ENCODE measurements at places on chromosomes 11 and 22. TPM values are rescaled to one million over a fixed set of nuclear protein-coding genes. Genes with fewer than 3 reads are reported as not detected.

DNA sequence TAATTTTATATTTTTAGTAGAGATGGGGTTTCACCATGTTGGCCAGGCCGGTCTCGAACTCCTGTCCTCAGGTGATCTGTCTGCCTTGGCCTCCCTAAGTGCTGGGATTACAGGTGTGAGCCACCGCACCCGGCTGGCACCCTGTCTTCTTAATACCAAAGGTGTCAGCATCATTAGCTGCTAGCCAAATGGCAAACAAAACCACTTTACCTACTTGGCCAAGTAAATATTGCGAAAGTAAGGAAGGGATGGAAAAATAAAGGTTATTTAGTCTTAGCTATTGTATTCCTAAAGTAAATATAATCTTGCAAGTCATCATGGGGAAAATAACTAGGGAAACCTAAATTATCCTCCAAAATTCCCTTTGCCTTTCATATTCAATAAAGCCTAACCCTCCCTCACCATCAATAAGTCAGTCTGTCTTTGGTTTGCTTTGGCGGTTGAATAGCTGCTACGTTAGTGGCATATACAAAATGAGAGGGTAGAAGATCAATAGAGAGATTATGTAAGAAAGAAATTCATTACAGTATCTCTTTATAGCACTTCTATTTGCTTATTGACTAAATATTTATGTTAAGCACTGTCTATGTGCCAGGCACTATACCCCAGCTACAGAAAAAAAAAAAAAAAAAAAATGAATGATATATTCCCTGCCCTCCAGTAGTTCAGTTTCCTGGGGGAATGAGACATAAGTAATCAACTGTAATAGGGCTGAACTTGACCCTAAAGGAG, 40.2 kb upstream of the CFAP300 start:
- no peak overlapping the region for H3K4me3 ChIP-seq
- H3K27me3 ChIP-seq: no peaks in the 10 kb centered on the region
- peaks cover 15% of the 10 kb centered on the region for H3K4me1 ChIP-seq
- no peaks in the 10 kb centered on the region for H3K36me3 ChIP-seq
- no peak for DNase-seq

GRCh38 chr11:117210620-117211019, 11.4 kb downstream of the TAGLN start:
- H3K36me3 ChIP-seq: peaks cover 2% of the 10 kb centered on the region
- no peaks in the 10 kb centered on the region for H3K4me1 ChIP-seq
- no peaks in the 10 kb centered on the region for H3K27me3 ChIP-seq
- no peak overlapping the region for H3K27ac ChIP-seq
- no peak for DNase-seq

DNA sequence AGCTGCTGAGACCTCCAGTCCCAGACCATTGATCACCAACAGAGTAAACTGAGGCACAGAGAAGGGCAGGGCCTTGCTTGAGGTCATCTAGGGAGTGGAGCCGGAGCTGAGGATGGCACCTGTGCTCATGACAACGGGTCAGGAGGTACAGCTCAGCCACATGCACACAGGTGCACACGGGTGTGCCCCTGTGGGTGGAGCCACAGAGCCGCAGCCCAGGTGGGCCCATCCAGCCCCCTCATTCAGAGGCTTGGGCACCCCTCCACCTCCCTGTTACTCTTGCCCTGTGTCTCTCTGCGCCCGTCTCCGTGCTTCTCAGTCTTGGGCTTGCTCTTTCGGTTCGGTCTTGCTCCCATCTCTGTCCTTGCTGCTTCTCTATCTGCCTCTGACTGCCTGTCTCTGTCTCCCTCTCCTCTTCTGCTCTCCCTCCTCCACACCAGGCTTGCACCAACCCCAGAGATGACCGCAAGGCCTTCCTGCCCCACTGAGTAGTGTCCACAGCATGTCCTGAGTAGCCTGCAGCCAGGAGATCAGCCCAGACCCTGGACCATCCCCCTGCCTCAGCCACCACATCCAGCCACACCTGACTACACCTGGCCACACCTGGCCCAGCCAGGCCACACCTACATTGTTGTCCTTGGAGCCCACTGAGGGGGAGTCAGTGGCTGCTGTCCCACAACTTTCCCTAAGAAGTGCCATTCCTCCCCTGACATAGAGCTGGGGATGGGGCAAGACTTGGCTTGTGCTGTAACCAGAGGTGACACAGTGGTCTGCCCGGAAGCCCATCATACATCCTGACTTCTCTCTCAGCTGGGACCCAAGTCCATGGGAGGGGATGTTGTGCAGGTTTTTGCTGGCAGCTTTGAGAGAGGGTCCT, 39.3 kb upstream of the CRYBB3 start:
- no peak for DNase-seq
- H3K27ac ChIP-seq: no peak overlapping the region
- no peaks in the 10 kb centered on the region for H3K27me3 ChIP-seq
- no peaks in the 10 kb centered on the region for H3K4me1 ChIP-seq
- no peak overlapping the region for H3K4me3 ChIP-seq

- no peak for DNase-seq
- peaks cover 32% of the 10 kb centered on the region for H3K4me1 ChIP-seq
- H3K27ac ChIP-seq: peak overlapping the region; percentile 22
- peaks cover 7% of the 10 kb centered on the region for H3K27me3 ChIP-seq
Observed at GRCh38 chr11:105937331-105937730, 84.7 kb downstream of the MSANTD4 start.

DNA sequence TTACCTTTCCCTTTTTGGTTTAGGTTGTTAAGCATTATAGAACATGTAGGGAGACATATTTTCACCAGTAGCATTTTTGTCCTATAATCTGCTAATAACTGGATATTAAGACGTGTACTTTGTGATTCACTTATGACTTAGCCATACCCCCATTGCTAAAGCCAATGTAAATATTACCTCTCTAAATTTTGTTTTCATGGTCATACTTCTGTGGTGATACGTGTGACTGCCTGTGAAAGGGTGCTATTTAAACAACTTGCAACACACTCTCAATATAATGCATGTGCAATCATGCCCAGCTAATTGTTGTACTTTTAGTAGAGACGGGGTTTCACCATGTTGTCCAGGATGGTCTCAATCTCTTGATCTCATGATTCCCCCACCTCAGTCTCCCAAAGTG, 36.2 kb upstream of the PAK1 start:
- no peak for DNase-seq
- H3K27ac ChIP-seq: no peak overlapping the region
- no peaks in the 10 kb centered on the region for H3K27me3 ChIP-seq
- H3K4me3 ChIP-seq: no peak overlapping the region
- no peaks in the 10 kb centered on the region for H3K36me3 ChIP-seq
- peaks cover 12% of the 10 kb centered on the region for H3K4me1 ChIP-seq

GRCh38 chr11:116641561-116642045, 131.2 kb downstream of the BUD13 start:
- no peak overlapping the region for H3K27ac ChIP-seq
- no peaks in the 10 kb centered on the region for H3K27me3 ChIP-seq
- no peak overlapping the region for H3K4me3 ChIP-seq

- H3K27me3 ChIP-seq: no peaks in the 10 kb centered on the region
- H3K36me3 ChIP-seq: no peaks in the 10 kb centered on the region
- DNase-seq: no peak
- H3K4me3 ChIP-seq: no peak overlapping the region
- peak overlapping the region; percentile 89 for H3K27ac ChIP-seq
Observed at GRCh38 chr11:128506356-128506755, 81.0 kb downstream of the ETS1 start.

DNA sequence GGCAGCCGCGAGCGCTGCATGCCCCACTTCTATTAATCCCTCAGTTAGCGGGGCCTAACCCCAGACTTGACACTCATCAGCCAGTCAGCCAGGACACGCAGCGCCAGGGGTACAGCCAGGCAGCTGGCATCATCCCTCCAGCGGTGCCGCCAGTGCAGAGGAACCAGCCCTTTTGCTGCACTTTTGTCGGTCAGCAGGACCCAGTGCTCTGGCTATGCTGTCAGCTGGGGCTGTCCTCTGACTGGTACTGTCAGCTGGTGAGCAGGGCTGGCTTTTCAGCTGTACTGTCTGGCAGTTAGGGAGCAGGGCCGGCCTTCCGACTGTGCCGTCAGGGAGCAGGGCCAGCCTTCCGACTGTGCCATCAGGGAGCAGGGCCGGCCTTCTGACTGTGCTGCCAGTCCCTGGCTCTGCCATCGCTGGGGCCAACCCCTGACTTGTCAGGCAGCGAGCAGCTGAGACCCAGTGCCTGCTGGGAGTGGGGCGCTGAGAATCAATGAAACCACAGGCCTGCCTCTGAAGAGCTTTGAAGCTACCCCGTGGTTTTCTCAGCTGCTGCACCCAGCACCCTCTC, 115.4 kb downstream of the KIAA1671 start:
- H3K27ac ChIP-seq: no peak overlapping the region
- H3K4me3 ChIP-seq: no peak overlapping the region
- no peaks in the 10 kb centered on the region for H3K27me3 ChIP-seq
- peaks cover 4% of the 10 kb centered on the region for H3K4me1 ChIP-seq
- DNase-seq: no peak

DNA sequence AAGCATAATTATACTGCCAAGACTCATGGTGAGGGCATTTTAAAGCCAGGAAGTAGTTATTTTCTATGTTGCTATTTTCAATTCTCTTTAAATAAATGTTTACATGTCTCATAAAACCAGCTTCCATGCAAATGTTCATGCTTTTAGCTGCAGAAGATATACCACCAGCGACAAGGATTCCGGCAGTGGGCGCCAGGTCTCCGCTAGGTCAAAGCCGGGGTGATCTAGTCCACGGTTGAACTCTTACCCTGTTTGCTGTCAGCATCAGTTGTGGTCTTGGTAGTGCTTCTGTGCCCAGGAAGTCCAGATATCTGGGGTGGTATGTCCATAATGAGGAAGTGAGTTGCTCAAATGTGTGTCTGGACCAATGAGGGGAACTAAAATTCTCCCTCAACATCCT, 265.7 kb downstream of the BRD1 start:
- H3K4me3 ChIP-seq: no peak overlapping the region
- no peak overlapping the region for H3K27ac ChIP-seq
- no peaks in the 10 kb centered on the region for H3K27me3 ChIP-seq
- H3K4me1 ChIP-seq: no peaks in the 10 kb centered on the region
- no peaks in the 10 kb centered on the region for H3K36me3 ChIP-seq
- DNase-seq: no peak

DNA sequence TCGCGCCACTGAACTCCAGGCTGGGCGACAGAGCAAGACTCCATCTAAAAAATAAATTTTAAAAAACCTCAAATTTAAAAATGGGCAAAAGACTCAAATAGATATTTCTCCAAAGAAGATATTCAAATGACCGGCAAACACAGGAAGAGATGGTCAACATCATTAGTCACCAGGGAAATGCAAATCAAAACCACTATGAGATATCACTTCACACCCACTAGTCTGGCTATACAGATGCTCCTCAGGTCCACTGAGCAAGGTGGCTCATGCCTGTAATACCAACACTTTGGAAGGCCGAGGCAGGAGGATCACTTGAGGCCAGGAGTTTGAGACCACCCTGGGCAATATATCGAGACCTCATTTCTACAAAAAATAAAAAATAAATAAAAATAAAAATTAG, 43.3 kb upstream of the SLC35C1 start:
- H3K27me3 ChIP-seq: no peaks in the 10 kb centered on the region
- DNase-seq: no peak
- no peaks in the 10 kb centered on the region for H3K36me3 ChIP-seq
- H3K4me3 ChIP-seq: no peak overlapping the region
- no peak overlapping the region for H3K27ac ChIP-seq

GRCh38 chr11:40722179-40722795, 737.2 kb downstream of the LRRC4C start:
- H3K27me3 ChIP-seq: no peaks in the 10 kb centered on the region
- H3K4me3 ChIP-seq: no peak overlapping the region
- H3K36me3 ChIP-seq: no peaks in the 10 kb centered on the region
- DNase-seq: peak; percentile 7
- H3K4me1 ChIP-seq: no peaks in the 10 kb centered on the region

- no peaks in the 10 kb centered on the region for H3K36me3 ChIP-seq
- DNase-seq: no peak
- peaks cover 32% of the 10 kb centered on the region for H3K27me3 ChIP-seq
- peaks cover 13% of the 10 kb centered on the region for H3K4me1 ChIP-seq
- no peak overlapping the region for H3K4me3 ChIP-seq
Observed at GRCh38 chr11:13280092-13280722, 2.6 kb downstream of the BMAL1 start.

TIMM10B gene
- polyA plus RNA-seq: 36.5 TPM

GRCh38 chr22:37703906-37704305, 7.1 kb downstream of the TRIOBP start:
- H3K27me3 ChIP-seq: no peaks in the 10 kb centered on the region
- peaks cover 5% of the 10 kb centered on the region for H3K4me1 ChIP-seq
- H3K27ac ChIP-seq: no peak overlapping the region
- H3K36me3 ChIP-seq: no peaks in the 10 kb centered on the region
- no peak overlapping the region for H3K4me3 ChIP-seq

DNA sequence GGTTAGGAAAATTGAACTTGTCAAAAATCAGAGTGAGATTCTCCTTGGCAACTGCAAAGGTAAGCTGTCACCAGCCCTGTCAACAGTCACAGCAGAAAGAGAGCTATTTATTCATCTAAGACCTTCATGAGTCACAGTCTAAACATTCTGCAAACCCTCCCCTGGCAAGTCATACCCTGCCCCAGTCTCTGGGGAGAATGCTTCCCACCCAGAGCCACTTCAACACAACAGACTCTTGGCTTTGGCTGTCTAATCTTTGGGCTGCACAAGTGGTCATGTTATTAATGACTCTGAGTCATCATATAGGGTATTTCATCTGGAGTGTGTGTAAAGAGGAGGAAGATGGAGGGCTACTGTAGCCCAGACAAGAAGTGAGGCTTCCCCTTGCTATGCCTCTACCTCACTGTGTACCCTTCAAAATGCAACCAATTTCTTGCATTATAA, 153.4 kb downstream of the CCDC34 start:
- H3K27ac ChIP-seq: no peak overlapping the region
- no peaks in the 10 kb centered on the region for H3K36me3 ChIP-seq
- peaks cover 68% of the 10 kb centered on the region for H3K27me3 ChIP-seq
- peaks cover 12% of the 10 kb centered on the region for H3K4me1 ChIP-seq

CD81 gene
- 641 TPM for polyA plus RNA-seq

SUSD2 gene
- polyA plus RNA-seq: 0.26 TPM
